ENCODE measurements at places on chromosomes 1 and 21. TPM values are rescaled to one million over a fixed set of nuclear protein-coding genes. Genes with fewer than 3 reads are reported as not detected.

SLFNL1 gene
- total RNA-seq, result 0.12 TPM

GBP1 gene
- not detected for total RNA-seq

GRCh38 chr1:248905662-248906008 is 400 bp upstream of the PGBD2 start:
- no peak for DNase-seq

SLC26A9 gene
- total RNA-seq, result not detected

OR2T11 gene
- not detected for total RNA-seq

DNA sequence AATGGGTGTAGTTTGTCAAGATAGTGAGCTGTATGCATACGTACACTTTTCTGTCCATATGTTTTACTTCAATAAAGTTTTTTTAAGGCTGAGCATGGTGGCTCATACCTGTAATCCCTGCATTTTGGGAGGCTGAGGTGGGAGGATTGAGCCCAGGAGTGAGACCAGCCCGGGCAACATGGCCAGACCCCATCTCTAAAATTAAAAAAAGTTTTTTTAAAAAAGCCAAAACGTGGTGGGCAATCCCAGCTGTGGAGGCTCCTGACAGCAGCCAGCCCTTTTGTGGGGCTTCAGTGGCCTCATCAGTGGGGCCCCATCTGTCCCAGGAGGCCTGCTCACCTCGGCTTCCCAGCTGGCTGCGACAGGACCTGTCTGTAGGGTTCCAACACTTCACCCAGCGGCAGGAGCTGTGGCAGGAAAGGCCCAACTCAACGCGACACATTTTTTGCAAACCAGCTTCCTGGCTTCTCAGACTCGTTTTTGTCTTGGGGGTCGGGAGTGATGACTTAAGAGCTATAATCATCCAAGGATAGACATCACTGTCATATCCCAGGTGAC is 56.9 kb upstream of the LBR start:
- DNase-seq, result no peak

GRCh38 chr1:38026592-38027200 is 14.2 kb downstream of the UTP11 start:
- DNase-seq, result peak; percentile 48

CRNN gene
- total RNA-seq, result not detected

DNA sequence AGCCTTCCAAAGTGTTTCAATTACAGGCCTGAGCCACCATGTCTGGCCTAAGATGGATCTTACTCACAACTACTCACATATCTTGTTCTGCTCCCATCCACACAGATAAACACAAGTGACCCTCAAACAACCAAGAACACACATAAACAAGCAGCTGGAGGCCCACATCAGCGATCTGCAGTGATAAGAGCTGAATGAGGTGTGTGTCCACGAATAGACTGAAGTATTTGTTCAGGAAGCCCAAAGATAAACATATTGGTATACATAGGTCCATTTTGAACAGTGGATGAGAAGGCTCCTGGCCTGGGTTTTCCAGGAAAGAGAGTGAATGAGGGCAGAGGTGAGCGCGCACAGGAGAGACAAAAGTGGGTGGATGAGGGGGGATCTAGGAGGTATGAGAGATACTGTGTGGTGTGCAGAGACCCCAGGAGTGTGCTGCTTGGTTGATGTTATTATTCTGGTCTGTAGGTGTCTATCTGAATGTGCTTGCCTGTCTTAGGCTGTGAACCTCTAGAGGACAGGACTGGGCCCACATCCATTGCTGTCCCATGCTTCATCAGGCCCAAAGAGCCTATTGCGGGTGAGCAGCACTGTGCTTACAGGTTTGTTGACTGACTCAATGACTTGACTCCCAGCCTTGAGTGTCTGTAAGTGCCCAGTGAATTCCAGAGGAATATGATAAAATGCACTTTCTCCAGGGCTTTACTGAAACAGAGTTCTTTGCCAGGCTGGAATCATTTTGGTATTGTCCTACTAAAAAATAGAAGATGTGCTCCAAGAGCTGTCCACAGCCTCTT is 79.9 kb upstream of the ATP1A1 start:
- DNase-seq, result no peak

NPPB gene
- total RNA-seq, result not detected

SPATA46 gene
- not detected for total RNA-seq

FALEC gene
- total RNA-seq, result not detected

DNA sequence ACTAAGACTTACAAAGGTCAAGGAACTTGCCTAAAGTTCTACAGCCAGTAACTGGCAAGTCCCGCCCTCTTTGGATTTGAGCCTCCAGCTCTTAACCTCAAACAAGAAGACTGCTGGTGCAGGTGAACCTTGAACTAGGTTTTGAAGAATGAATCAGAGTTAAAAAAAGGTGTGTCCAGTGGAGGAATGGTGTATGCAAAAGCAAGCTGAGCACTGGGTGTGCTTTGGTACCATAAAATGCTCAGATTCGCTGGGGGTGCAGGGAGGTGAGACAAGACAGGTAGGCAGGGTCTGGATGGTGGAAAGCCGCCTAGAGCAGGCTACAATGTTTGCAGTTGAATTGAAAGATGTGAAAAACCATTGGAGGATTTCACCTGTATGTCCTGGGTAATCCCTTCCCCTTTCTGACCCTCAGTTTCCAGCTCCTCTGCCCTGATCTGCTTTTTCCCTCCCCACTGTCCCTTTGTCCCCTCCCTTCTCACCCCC is 39.8 kb downstream of the FOXD2 start:
- no peak for DNase-seq

KLHDC9 gene
- total RNA-seq, result 6.3 TPM

DNA sequence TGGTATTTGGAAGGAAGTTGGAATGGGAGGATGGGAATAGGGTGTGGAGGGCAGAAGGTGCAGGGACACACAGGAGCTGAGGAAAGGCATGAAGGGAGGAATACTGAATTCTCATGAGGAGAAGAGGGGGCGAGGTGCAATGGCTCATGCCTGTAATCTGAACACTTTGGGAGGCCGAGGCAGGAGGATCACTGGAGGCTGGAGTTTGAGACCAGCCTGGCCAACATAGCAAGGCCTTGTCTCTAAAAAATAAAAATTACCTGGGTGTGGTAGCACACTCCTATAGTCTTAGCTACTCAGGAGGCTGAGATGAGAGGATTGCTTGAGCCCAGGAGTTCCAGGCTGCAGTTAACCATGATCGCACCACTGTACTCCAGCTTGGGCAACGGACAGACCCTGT is 117.3 kb downstream of the DTL start:
- no peak for DNase-seq

KDF1 gene
- not detected for total RNA-seq

- no peak for DNase-seq
Measured at GRCh38 chr1:246005067-246005466, 502.0 kb downstream of the SMYD3 start.

DNA sequence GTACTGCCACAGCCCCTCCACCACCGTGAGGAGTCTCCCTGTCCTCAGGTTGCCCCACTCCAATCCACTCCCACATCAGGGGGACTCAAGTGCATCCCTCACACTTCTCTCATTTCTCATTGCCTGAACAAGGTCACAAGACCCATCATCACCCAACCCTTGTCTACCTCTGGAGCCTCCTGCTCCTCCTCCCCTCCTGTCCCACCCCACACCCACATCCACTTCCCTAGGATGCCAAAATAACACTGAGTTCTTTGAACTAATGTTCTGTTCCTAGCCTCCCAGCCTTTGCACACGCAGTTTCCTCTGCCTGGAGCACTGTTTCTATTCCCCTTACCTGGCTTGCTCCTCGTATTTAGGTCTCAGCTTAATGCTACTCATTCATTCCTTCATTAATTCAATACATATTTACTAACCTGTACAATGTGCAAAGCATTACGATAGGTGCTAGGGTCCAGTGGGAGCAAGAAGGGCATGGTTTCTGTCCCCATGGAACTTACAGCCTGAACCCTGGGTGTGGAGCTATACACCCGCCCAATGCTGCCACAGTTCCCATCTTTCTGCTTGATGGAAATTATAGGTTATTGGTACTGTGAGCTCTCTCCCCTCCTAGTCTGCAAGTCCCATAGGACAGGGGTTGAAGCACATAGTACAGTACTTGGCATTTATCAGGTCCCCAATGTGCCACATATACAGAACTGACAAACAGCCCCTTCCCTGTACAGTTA is 96.1 kb upstream of the GRIK3 start:
- no peak for DNase-seq

GRCh38 chr1:177998696-177999631 is 29.1 kb upstream of the SEC16B start:
- DNase-seq, result no peak

GRCh38 chr1:20336105-20336605 is 45.5 kb downstream of the VWA5B1 start:
- no peak for DNase-seq

- DNase-seq, result no peak
Measured at GRCh38 chr21:37455504-37455911, 88.9 kb downstream of the DYRK1A start.

- no peak for DNase-seq
Measured at GRCh38 chr1:242770366-242770765, 245.9 kb upstream of the PLD5 start.

GRCh38 chr1:152533327-152533938 is 19.2 kb downstream of the CRCT1 start:
- DNase-seq, result peak; percentile 10

TIMM17A gene
- 71.1 TPM for total RNA-seq

FOXD3 gene
- not detected for total RNA-seq

IL19 gene
- total RNA-seq, result not detected

SEMA4A gene
- 1.8 TPM for total RNA-seq

DNA sequence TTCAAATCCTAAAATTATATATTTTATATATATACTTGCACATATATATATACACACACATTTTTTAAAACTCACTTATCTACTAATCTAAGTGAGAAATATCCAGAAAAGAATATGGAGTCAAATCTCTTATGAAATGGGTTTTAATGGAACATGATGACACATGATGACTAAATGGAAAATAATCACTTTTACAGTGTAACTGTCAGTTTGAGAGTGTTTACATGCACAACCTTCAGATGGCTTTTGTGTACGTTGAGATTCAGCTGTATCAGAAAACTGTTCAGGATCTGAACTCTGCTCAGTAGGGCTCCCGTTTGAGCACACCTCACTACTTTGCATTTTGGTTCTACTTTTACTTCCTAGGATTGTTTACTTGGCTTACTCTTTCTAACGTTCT is 189.8 kb downstream of the DNAH14 start:
- DNase-seq, result no peak

DVL1 gene
- 66.4 TPM for total RNA-seq

- DNase-seq, result no peak
Measured at GRCh38 chr1:159994896-159995295, 36.9 kb downstream of the PIGM start.

- DNase-seq, result peak; percentile 38
Measured at GRCh38 chr1:204191456-204191855, 4.8 kb downstream of the KISS1 start.

DNA sequence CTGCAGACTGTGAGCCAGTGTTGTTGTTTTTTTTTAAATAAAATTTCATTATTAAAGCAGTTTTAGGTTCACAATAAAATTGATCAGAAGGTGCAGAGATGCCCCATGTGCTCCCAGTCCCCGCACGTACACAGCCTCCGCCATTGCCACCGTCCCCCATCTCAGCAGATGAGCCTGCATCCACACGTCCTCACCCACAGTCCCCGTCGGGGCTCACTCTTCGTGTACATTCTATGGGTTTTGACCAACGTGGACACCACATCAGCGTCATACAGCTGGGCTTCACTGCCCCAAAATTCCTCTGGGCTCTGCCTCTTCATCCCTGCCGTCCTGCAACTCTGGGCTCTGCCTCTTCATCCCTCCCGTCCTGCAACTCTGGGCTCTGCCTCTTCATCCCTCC is 11.6 kb upstream of the ARHGEF16 start:
- no peak for DNase-seq

CCDC190 gene
- total RNA-seq, result not detected

- DNase-seq, result peak; percentile 77
Measured at GRCh38 chr1:112144733-112145426, 155.4 kb upstream of the KCND3 start.

DNA sequence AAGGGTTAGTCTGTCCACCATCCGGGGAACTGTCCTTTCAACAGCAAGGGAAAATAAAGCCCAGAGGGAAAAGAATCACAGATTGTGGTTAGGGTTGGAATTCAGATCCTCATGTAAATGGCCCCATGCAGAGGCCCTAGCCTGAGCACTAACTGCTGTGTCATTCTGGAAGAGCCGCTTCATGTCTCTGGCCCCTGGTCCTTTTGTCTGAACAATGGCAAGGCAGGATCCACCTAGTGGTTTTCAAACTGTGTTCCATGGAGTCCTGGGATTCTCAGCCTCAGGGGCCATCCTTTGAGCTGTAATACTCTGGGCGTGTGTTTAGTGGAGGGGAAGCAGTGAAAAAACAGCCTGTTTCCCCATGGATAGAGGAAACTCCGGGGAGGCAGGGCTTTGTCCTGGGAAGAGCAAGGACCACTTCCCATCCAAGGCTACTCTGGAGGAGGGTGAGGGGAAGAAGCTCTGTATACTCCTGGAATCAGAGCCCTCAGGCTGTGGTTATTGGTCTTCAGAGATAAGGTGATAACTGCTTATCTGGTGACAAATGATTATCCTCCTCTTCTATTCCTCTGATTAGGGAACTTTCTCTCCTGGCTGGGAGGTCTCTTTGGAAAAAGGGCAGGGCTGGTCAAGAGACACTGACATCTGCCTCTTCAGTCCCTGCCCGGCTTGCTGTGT is 19.2 kb downstream of the PAX7 start:
- DNase-seq, result no peak

ICOSLG gene
- total RNA-seq, result not detected

GRCh38 chr1:41807390-41807789 is 111.3 kb downstream of the HIVEP3 start:
- no peak for DNase-seq

- no peak for DNase-seq
Measured at GRCh38 chr1:224544346-224545110, 71.6 kb upstream of the CNIH3 start.

- DNase-seq, result no peak
Measured at GRCh38 chr1:182633657-182634281, 29.6 kb upstream of the RGS16 start.

DNA sequence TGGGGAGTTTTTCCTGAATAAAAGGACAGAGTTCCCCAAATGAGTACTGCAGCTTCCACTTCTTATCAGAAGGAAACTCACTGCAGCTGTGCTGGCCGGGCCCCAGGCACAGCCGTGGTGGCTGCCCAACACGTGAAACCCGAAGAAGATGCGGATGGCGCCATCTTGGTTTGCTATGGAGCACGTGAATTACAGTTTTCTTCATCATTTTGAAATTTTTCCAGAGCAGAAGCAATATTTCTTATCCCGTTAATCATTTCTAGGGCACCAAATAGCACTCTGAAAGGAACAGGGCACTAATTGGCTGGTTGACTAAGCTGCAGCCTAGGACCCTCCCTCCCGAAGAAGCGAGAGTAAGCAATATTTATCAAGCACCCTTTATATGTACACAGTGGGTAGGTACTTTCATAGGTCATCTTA is 63.2 kb upstream of the EPS8L3 start:
- no peak for DNase-seq

- no peak for DNase-seq
Measured at GRCh38 chr1:172244865-172245264, 175.6 kb upstream of the C1orf105 start.
